ENCODE measurements at places on chromosomes 3 and 15.

DNA sequence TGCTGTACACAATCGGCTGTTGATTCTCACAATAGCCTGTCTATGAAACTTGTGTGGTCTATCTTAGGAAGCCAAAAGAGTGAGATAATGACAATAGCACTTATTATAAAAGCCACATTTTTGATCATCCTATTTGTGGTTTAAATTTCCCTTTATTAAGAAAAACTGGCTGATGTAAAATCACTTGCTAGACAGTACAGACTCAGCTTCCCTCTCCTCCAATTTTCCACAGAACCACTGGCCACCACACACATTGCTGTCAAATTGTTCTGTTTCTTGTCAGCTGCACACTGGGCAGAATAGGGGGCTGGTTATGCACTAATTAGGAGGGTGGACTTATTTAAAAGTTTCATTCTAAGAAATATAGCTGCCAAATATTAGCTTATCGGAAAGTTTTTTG is 425.9 kb downstream of the EPHA3 start:
- DNase-seq, result no peak

GRCh38 chr3:188468662-188469061 is 314.7 kb downstream of the LPP start:
- peak; percentile 8 for DNase-seq

- DNase-seq, result no peak
Measured at GRCh38 chr3:48222616-48223513, at the start of gene CAMP. TSS of gene CAMP (plus strand) at chr3:48223495. CDS start at chr3:48223512, 17 bp downstream.

GRCh38 chr3:146780251-146780650 is 175.1 kb upstream of the PLSCR5 start:
- no peak for DNase-seq

DNA sequence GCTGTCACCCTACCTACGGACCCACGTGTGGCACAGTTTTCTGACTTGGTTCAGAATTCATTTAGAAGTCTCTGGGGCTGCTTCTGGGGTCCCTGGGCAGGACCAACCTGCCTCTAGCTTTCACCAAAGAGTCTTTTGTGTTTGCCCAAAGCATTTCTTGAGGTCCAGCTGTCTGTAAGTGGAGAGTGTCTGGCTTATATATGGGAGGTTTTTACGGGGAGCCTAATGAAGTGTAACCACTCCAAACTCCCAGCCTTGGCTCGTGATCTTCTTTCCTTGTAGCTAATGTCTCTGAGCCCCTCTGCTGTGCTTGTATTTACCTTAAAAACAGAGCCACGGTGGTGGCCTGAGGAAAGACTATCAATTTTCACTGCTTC is 109.0 kb upstream of the CTDSPL start:
- DNase-seq, result no peak

- DNase-seq, result no peak
Measured at GRCh38 chr15:101461097-101461496, 28.4 kb downstream of the PCSK6 start.

DNA sequence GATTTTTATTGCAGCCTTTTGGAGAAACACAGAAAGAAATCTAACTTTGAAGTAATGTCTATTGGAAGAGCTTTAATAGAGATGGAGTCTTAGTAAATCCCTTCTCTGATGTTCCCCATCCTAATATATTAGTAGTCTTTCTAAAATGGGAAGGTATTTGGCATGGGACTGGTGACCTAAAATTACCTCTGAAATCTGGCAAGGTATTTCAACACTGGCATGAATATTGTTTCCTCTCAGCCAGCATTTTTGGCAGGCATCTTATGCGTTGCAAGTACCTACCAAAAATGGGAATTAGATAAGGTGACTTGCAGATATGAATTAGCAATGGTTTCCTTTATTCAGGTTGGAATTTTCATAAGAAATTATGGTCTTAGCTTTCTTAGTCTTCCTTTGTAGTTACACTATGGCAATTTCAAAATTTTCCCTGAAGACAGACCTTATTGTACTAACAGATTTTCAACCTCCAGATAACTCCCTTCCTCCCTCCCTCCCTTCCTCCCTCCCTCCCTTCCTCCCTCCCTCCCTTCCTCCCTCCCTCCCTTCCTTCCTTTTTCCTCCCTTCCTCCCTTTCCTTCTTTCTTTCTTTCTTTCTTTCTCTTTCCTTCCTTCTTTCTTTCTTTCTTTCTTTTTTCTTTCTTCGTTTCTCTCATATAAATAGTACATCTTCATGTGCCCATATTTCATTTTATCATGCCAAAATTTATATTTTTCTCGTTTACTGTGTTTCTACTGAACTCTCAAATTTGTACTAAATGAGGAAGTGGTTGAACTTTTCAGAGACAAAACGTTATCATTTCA is 168.2 kb upstream of the KCNMB2 start:
- DNase-seq, result no peak

GRCh38 chr3:152874896-152875749 is 40.2 kb downstream of the P2RY1 start:
- no peak for DNase-seq

GRCh38 chr3:15875016-15875689 is 77.4 kb upstream of the ANKRD28 start:
- DNase-seq, result no peak

DNA sequence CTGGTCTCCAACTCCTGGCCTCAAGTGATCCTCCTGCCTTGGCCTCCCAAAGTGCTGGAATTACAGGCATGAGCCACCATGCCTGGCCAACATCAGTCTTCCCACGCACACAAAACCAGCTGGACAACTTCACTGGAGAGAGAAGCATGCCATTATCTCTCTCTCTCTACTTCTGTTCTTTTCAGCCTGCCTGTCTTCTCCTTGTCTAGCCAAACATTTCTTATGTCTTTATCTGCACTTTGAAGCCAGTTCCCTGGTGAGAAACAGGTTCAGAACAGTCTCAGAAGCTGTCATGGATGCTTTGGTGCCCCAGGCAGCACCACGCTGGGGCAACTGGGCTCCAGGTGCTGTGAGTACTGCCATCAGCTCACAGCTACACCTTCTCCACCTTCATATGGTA is 79.8 kb downstream of the PRICKLE2 start:
- DNase-seq, result no peak

- DNase-seq, result no peak
Measured at GRCh38 chr3:18252578-18252977, 172.6 kb downstream of the SATB1 start.

DNA sequence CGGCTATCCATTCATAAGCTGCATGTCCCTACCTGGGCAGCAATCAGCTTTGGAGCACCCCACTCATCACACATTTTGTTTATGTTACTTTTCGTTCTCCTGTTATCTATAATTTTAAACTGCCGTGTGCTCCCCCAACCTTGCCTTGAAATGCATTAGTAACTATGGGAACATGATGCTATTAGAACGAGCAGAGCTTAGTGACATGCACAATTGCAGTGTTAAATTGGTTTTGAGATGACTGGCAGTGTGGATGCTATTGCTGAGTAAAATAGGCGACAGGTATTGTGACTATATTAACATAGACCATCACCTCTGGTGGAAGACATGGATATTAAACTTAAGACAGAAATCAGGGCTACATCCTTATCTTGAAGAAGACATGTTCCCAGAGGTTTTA is 191.6 kb downstream of the KCNAB1 start:
- DNase-seq, result no peak

GRCh38 chr15:34651997-34652725 is 68.7 kb upstream of the GOLGA8B start:
- DNase-seq, result no peak

DNA sequence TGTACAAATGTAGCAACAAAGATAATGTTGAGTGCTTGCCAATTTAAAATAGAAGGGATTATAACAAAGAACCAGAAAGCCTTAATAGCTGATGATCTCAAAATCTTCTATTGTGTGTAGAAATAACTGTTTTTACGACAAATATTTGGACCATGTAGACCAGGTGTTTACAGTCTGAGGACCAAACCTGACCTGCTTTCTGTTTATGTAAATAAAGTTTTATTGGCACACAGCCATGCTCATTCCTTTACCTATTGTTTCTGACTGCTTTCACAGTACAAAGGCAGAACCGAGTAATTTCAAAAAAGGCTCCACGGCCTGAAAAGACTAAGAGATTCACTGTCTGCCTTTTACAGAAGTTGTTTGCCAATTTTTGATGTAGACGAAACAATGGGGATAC is 91.8 kb downstream of the GOLIM4 start:
- no peak for DNase-seq

DNA sequence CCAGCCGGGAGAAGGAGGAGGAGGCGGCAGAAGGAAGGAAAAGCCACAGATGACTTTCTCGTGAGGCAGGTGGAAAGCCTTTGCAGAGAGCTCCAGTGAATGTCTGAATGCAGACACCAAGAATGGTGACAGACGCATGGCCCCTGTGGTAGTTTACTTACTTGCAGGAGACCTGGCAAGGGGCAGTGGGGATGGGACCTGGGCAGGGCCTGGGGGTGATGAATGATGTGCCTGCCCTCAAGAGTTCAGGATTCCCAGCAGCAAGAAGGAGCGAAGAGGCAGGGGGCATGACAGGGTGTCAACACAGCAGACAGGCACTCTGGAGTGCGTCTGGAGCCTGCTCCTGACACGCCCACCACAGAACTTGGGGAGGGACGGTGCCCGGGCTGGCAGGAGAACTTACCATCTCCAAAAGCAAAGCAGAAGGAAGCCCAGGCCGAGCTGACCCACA is 260.5 kb upstream of the LYSMD4 start:
- DNase-seq, result no peak

DNA sequence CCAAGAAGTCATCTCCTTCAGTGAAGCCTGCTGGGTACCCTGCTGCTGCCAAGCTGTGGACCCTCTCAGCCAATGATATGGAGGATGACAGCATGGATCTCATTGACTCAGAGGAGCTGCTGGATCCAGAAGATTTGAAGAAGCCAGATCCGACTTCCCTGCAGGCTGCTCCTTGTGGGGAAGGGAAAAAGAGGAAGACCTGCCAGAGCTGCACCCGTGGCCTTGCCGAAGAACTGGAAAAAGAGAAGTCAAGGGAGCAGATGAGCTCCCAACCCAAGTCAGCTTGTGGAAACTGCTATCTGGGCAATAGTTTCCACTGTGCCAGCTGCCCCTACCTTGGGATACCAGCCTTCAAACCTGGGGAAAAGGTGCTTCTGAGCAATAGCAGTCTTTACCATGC is 13.7 kb upstream of the ANP32A start:
- DNase-seq, result no peak

GRCh38 chr15:79358069-79358468 is 47.2 kb downstream of the TMED3 start:
- DNase-seq, result no peak

GRCh38 chr3:89699771-89700170 is 592.4 kb downstream of the EPHA3 start:
- DNase-seq, result no peak

- DNase-seq, result no peak
Measured at GRCh38 chr3:111324151-111324550, 217.8 kb upstream of the CD96 start.

DNA sequence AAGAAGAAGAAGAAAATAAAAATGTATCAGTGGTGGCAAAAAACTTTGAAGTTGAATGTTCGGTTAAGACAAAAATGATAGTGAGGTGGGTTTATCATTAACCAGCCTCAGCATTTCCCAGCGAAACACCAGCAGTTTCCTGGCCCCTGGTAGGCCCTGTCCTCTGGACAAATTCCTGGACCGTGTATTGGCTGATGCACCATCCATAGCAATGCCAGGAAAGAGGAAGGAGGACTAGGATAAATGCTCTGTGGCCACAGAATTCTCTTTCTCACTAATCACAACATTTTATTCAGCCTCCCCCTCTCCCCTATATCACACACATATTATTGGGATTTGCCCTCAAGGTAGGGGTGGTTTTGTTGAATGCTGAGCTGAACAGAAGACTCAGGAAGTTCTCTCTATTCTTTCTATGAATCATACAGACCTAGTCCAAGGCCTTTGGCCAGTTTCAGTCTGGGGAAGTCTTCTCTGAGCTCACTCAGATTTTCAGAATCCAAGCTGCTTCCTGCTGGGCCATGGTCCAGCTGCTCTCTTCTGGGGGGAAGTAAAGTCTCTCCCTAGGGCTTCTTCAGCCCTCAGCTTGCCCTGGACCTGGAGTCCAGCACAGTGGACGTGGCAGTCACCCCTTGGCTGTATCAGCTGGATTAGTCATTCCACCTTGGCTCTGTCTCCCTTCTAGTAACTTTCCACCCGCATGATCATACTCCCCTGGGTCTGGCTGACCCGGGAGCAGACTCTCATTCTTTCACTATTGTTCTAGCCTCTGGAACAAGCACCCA is 27.6 kb downstream of the SLC28A1 start:
- DNase-seq, result no peak

DNA sequence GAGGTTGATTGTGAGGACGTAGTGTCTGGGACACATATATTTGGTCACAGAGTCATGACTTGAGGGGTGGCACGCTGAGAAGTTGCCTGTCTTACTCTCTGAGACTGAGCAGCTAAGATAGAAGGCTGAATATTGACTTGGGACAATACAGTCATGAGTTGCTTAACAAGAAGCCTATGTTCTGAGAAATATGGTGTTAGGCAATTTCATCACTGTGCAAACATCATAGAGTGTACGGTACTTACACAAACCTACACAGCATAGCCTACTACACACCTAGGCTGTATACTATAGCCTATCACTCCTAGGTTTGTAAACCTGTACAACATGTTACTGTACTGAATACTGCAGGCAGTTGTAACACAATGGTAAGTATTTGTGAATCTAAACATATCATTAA is 30.3 kb upstream of the SPESP1 start:
- no peak for DNase-seq

DNA sequence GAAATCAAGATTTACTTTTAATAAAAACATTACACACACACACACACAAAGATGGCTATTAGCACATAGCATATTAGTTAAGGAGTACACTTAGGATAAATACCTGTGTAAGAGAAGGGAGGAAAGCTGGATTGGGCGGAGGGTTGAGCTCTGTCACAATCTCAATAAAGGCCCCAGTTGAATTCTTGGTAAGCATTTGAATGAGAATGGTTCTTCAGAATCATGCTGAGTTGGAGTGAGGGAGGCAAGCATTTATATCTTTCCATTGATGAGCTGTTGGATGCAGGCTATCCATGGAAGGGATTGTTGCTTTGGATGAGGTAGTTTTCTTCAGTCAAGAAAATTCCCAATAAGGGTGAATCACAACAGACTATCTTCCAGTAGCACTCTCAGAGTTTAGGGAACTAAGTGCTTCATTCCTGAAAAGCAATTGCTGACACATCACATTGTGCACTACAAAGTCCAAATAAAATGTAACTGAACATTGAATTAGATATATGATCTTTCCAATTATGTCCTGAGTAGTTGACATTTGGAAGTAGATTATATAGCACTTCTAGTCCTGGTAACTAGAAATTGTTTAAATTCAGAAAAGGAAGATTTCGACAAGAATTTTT is 95.7 kb downstream of the SUCNR1 start:
- no peak for DNase-seq

- no peak for DNase-seq
Measured at GRCh38 chr3:102169915-102170479, 264.8 kb upstream of the ZPLD1 start.

GRCh38 chr3:67599821-67600220 is 54.6 kb downstream of the SUCLG2 start:
- DNase-seq, result no peak

DNA sequence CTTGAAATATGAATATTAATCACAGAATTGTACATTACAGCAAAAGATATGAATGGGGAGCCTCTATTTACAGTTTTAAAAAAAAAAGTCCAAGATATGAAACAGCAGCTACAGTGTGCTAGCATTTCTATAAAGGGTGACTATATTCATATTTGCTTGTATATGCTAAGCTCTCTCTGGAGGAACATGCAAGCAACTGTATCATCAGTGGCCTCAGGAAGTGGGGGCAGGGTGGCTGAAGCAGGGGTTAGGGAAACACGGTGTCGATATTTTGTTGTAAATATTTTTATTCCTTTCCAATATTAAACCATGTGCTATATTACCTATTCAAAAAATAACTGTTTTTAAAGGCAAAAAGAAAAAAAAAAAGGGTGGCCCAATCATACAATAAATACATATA is 2.3 kb downstream of the UACA start:
- DNase-seq, result no peak

GRCh38 chr3:126202276-126202675 is 21.9 kb upstream of the ALDH1L1 start:
- DNase-seq, result no peak

All from D341Med (cell line).